ENCODE measurements at places on chromosomes 11 and 22.
A peak's percentile ranks its signal among the peaks of the same experiment; 100 is the strongest.

DNA sequence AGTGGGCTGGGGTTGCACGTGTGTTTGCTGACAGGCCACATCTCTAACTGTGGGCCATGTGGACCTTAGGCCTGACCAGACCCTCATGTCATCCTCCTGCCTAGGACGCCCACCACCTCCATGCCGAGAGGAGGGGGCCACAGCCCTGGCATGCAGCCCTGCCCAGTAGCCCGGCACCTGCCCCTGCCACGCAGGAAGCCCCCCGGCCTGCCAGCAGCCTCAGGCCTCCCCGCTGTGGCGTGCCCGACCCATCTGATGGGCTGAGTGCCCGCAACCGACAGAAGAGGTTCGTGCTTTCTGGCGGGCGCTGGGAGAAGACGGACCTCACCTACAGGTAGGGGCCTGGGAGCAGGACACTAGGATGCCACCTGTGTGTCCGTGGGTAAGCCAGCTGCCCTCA is 6.4 kb downstream of the MMP11 start:
- no peak for DNase-seq

DNA sequence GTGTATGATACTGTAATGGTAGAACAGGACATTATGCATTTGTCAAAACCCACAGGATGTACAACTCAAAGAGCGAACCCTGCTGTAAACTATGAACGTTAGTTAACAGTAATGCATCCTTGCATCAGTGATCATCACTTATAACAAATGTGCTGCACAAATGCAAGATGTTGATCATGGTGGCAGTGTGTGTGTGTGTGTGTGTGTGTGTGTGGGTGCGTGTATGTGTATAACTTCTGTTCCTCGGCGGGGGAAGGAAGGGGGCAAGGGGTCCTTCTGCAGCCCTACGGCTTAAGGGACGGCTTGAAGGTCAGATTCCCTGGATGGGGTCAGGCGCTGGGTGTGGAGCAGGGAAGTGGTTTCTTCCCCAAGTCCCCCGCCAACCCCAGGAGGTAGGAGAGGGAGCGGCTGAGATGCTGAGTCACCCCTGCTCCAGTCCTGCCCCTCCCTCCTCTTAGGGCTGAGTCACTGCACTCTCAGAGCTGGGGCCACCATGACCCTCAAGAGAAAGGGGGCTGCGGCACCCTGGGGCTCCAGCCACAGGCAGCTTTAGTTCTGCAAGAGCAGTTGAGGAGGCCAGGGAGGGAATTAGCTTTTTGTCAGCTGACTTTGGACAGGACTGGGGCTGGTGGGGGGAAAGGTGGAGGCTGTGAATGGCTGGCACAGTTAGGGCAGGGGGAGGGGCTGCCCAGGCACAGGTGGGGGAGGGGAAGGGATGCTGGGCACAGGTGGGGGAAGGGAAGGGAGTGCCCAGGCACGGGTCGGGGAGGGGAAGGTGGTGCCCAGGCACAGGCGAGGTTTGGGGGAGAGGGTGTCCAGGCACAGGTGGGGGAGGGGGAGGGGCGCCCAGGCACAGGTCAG is 8.8 kb upstream of the CTSD start:
- peak; percentile 68 for DNase-seq

- DNase-seq = peak; percentile 41
Measured at GRCh38 chr11:100753172-100753543, 66.1 kb downstream of the ARHGAP42 start.

GRCh38 chr11:57306940-57307565 is 17.7 kb downstream of the TNKS1BP1 start:
- no peak for DNase-seq

- peak; percentile 78 for DNase-seq
Measured at GRCh38 chr11:61747192-61747966, 5.1 kb upstream of the MYRF start.

DNA sequence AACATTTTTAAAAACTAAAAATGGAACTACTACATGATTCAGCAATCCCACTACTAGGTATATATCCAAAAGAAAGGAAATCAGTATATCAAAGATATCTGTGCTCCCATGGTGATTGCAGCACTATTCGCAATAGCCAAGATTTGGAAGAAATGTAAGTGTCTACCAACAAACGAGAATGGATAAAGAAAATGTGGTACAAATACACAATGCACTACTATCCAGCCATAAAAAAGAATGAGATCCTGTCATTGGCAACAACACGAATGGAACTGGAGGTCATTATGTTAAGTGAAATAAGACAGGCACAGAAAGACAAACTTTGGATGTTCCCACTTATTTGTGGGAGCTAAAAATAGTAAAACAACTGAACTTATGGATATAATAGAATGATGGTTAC is 575.9 kb upstream of the CCDC90B start:
- no peak for DNase-seq

DNA sequence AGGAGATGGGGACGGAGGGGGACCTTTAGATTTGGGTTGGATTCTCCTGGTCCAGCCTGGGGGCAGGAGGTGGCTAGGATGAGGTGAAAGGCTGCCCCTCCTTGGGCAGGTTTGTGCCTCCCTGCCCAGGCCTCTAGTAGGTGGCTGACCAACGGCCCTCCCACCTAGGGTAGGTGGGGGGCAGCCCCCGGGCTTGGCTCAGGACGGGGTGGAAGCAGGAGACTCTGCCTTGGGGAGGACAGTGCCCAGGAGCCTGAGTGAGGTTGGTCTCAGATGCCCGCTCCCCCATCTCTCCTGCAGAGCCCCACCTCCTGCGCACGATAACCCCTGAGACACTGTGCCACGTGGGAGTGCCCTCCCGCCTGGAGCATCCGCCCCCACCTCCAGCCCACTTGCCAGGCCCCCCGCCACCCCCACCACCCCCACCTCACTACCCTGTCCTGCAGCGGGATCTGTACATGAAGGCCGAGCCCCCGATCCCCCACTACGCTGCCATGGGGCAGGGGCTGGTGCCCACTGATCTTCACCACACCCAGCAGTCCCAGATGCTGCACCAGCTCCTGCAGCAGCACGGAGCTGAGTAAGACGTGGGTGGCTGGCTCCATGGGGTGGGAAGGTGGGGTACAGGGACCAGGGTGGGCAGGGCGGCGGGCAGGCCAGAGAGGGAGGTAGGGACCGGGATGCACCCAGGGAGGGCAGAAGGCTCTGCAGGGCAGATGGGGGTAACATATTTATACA is 17.7 kb downstream of the MYRF start:
- no peak for DNase-seq

GRCh38 chr11:79264284-79264683 is 176.5 kb downstream of the TENM4 start:
- DNase-seq = no peak

- no peak for DNase-seq
Measured at GRCh38 chr11:56624661-56625110, 10.0 kb upstream of the OR5M1 start.

DNA sequence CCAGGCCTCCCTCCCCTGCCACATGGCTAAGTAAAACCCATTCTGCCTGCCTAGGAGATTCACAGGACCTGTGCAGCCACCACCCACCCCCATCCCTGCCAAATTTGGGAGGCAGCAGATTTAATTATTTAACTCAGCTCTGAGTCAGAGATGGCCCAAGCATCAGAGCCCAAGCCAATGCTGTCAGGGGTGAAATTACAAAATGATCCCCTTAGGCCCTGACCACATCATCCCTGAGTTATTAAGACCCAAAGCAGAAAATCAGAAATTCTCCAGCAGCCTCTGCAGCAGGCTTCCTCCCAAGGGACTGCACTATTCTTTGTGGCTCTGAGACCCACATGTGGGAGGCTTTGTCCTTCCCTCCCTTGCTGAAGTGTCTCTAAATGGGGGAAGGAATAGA is 52.8 kb upstream of the RRAS2 start:
- DNase-seq = no peak

DNA sequence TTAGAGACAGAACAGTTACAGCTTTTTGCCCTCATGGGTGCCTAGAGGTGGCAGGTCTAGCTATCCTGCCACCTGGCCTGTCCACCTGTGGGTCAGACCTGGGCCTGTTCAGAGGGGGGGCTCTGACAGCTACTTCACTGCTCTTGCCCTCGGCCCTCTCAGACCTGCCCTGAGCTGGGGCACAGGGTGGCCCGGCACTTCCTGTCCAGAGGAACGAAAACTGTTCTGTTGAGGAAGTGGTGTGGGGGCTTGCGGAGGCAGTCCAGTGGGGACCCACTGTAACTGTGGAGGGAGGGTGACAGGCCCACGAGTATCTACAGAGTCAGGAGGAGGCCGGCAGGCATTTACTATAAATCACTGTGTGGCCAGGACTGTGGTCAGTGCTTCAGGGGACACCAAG is 16.2 kb downstream of the TESMIN start:
- no peak for DNase-seq

DNA sequence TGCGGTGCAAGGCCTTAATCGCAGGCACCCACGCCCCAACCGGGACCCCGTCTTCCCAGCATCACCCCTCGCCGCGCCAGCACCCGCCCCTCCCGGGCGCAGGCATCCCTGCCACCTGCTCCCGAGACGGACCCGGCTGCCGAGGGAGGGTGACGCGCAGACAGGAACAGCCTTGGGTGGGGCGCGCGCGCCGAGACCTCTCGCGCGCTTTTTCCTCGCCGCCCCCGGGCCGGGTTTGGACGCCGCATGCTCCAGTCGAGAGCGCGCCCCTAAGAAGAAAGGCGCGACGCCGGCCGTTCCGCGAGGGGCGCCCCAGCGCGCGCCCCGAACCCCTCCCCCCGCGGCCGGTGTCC is 504 bp downstream of the CFL1 start:
- DNase-seq = peak; percentile 38

Measured in mucosa of gallbladder (tissue), 1 donor.